ENCODE measurements at places on chromosomes 13 and 19.

DNA sequence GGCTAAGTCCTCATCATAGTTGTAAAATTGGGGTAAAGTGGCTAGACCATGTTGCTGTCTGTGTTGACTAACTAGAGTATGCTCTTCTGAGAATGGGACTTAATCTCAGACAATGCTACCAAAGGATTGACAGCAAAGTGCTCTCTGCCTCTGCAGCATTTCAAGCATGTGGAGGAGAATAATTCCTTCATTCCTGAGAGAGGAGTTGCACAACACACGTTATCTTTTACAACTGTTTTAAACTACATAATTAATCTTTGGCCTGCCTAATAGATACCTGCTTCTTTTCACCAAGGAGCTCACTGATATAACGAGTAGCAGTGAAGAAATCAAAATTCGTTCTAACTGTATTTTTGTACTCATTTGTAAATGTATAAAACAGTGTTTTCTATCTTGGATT lies 2172.2 kb downstream of the PCDH9 start:
- no peak for DNase-seq

DNA sequence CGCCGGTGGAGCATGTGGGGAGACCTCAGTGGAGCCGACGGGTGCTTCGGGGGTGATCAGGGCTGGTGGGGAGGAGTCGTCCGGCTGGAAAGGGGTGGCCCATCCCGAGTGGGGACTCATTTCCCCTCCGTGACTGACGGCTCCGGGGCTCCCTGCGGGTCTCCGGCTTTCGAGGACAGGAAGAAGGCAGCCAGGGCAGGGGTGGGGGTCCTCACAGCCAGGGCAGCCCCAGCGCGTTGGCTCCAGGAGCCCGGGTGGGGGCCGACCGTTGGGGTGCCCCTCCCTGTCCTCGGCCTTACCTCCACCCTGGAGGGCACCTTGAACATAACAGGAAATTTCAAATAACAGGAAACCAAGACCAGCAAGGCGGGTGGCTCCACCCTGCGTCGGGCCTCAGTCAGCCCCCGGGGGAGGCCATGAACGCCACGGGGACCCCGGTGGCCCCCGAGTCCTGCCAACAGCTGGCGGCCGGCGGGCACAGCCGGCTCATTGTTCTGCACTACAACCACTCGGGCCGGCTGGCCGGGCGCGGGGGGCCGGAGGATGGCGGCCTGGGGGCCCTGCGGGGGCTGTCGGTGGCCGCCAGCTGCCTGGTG lies at the start of gene S1PR4:
Gene S1PR4, plus strand, starts transcription at position 393 of the 596 bp plus-strand sequence. Its CDS starts 24 bp downstream, at position 417.
- DNase-seq = no peak

GRCh38 chr13:26557393-26558073 lies at the start of gene WASF3:
Gene WASF3, plus strand, starts transcription at chr13:26557683. Its CDS starts 84,588 bp downstream, at chr13:26642271.
- peak; percentile 98 for DNase-seq

- DNase-seq = no peak
Observed at GRCh38 chr13:60986301-60986700, 429.3 kb downstream of the PCDH20 start.

- DNase-seq = no peak
Observed at GRCh38 chr13:39751805-39752204, 96.3 kb downstream of the COG6 start.

- DNase-seq = no peak
Observed at GRCh38 chr13:89267734-89268133, 1596.6 kb downstream of the SLITRK5 start.

- no peak for DNase-seq
Observed at GRCh38 chr13:40375489-40376171, 290.8 kb downstream of the FOXO1 start.
